Right cardiac atrium (tissue), 5 donors: ENCODE measurements at places on chromosomes 7 and 10. TPM values are rescaled to one million over a fixed set of nuclear protein-coding genes. Genes with fewer than 3 reads are reported as not detected.

DNA sequence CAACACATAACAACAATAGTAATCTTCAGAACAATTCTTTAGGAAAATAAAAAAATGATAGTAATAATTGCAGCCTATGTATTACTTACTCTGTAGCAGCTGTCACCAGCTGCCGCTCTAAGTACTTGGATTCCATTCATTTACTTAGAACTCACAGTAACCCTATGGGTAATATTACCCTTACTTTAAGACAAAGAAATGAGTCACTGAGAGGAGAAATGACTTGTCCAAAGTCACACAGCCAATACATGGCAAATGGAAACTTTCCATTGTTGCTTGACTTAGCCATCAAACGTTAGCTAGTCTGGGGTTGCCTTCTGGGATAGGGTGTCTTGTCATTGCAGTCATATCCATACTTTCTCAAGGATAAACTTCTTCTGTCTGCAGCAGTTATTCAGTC, 3.6 kb downstream of the CCNY start:
- DNase-seq: no peak

- DNase-seq: no peak
Observed at GRCh38 chr7:32218741-32219288, 148.6 kb upstream of the PDE1C start.

DNA sequence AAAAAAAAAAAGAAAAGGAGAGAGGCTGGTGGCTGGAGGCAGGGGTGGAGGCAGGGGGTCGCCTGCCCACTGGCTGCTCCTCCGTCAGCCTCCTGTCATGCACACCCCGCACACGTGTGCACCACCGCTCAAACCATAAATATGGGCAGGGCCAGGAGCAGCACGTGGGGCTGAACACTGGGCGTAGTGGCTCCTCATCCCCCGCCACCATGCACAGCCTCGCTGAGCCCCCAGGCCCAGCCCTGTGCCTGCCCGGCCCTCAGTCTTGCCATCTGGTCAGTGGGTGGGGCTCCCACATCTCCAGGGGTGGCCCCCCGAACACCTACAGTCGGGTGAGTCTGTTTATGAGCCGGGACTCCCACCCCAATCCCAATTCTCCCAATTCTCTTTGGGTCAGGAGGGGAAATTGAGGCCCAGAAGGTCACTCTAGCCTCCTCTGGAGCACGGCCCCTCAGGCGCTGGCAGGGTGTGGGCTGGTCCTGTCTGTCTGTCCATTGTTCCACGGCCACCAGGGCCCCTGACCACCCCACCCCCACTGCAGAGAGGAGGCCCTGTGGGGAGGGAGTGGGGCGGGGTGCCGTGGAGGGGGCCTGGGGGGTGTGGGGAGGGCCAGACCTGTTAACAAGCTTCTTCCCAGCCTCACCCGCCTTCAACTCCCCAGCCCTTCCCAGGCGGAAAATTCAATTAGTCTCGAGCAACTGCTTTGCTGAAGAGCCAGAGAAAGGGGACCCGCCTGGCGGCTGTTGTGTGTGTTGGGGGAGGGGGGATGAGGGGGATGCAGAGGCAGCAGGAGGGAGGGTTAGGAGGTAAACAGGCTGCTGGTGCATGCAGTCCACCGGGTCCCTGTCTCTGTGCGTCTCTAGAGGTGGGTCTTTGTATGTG, 19.5 kb upstream of the GRIFIN start:
- DNase-seq: peak; percentile 36

- peak; percentile 69 for DNase-seq
Observed at GRCh38 chr10:86017841-86018734, 348.5 kb downstream of the GRID1 start.

NME8 gene
- not detected for total RNA-seq
